ENCODE measurements at places on chromosomes 6 and 20. TPM values are rescaled to one million over a fixed set of nuclear protein-coding genes. Genes with fewer than 3 reads are reported as not detected.

Gene ESR1
- total RNA-seq, result 0.50 TPM

Gene TIAM2
- 11.2 TPM for total RNA-seq

Gene IMPG1
- total RNA-seq, result not detected

Gene TASP1
- 6.3 TPM for total RNA-seq

Gene SLC17A4
- total RNA-seq, result not detected

Gene CEBPB
- 87.1 TPM for total RNA-seq

Measured in fibroblast of lung (primary cell).